Left lung (tissue), 14 donors: ENCODE measurements at places on chromosomes 3 and 15. TPM values are rescaled to one million over a fixed set of nuclear protein-coding genes. Genes with fewer than 3 reads are reported as not detected.
A peak's percentile ranks its signal among the peaks of the same experiment; 100 is the strongest.

Gene SCG5
- 6.0 TPM for polyA plus RNA-seq

Gene HRG
- 0.08 TPM for polyA plus RNA-seq

Gene ALDH1A2
- 54.0 TPM for polyA plus RNA-seq

Gene CPN2
- polyA plus RNA-seq: not detected

Gene POTEB
- not detected for polyA plus RNA-seq

DNA sequence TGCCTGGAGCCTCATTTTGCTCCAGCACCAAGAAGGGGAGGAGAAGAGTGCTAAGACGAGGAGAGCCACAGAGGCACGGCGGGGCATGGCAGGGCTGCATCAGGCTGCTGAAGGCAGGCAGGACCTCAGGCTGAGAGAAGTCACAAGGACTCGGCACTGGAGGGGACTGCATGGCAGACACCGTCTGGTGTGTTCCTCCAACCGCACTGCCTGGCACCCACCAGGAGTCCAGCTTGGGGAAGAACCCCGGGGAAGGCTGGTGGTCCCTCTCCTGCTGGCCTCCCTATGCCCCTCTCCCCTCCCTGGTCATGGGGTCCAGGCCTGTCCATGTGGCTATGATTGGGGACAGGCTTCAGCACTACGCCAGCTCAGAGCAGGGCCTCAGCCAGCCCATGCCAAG lies 153.2 kb upstream of the MEF2A start:
- no peak for DNase-seq

DNA sequence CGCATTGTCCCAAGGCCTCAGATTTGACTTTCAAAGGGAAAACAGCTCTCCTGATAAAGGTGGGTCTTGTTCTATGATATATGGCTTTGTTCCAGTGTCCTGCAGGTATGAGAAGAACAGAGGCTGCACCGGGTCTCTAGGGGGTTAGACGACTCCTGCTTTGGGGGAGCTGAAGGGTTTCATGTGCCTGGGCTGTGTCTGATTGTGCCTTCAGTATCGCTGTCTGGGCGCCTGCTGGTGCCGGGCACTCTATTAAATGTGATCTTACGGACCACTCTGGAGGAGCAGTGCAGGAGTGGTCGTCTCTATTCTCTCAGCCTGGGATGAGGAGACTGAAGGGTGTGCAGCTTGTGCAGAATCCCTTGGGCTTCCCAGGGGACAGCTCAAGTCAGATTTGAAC lies 16.0 kb downstream of the PAQR5 start:
- no peak for DNase-seq

DNA sequence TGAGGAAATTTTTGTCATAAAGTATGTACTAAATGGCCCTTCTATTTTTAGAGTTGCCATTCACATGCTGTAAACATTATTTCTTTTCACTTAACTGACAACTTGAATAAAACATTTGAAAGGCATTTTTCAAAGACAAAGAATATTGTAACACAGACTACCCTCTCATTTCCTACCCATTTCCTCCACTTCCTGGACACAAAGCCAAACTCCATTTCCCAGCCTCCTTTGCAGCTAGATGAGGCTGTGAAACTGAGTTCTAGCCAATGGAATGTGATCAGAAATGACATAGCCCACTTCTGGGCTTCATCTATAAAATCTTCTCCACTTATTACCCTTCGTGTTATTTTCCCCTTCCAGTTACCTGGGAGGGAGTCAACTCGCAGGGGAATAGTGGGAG lies 288.9 kb upstream of the DPH6 start:
- no peak for DNase-seq

- DNase-seq: no peak
Measured at GRCh38 chr15:26091184-26091583, 228.1 kb upstream of the ATP10A start.

- no peak for DNase-seq
Measured at GRCh38 chr3:99330281-99330680, 308.1 kb upstream of the COL8A1 start.

GRCh38 chr3:173618148-173618547 lies 220.6 kb downstream of the NLGN1 start:
- DNase-seq: no peak

DNA sequence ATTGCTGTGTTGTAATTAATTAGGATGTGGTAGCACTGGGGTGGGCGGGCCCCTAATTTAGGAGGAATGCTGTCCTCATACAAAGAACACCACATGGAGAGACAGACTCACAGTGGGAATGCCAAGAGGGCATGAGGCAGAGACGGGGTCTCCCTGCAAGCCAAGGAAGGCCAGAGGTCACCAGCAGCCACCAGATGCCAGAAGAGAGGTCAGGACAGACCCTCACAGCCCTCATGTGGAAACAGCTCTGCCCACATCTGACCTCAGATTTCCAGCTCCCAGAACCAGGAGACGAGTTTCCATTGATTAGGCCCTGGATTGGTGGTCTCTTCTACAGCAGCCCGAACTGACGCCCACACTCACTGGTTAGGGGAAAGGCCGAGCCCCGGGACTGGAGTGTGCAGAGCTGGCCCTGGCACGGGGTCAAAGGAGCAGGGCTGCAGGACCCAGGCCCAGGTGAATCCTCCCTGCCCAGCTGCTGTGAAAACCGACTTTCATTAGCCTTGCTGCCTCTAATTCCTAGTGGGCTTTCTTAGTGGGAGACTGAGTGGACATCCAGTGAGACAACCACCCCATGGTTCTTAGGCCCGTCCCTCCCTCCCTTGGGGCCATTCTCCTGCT lies 43.0 kb upstream of the SLC41A3 start:
- DNase-seq: peak; percentile 58
